CD4-positive, alpha-beta T cell treated with Interferon alpha-2 for 1 hour (primary cell): ENCODE measurements at places on chromosomes 4 and X.
A peak's percentile ranks its signal among the peaks of the same experiment; 100 is the strongest.

- DNase-seq, result no peak
Measured at GRCh38 chrX:23631136-23631535, 36.2 kb upstream of the PRDX4 start.

GRCh38 chr4:147831551-147832171 is 99.8 kb downstream of the ARHGAP10 start:
- no peak for DNase-seq

GRCh38 chrX:11628399-11628798 is 37.3 kb downstream of the ARHGAP6 start:
- no peak for DNase-seq

DNA sequence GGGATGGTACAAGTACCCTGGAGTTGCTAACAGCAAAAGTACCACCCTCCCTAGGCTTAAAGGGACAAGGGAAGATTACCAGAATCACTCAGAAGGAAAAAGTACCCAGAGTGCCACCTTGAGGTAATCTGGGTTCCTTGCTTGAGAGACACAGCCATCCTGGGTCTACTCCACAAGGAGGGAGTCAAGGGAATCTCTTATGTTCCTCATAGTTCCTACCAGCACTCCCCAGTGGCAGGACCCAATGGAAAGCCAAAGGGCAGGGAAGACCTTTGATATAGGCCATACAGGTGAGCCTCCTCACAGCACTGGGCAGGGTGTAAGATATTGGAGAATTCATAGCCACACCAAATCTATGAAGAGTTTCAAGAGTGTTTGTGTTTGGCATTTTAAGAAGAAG is 5.7 kb downstream of the IL2 start:
- DNase-seq, result peak; percentile 36

GRCh38 chr4:38499101-38499500 is 164.9 kb upstream of the KLF3 start:
- DNase-seq, result no peak

DNA sequence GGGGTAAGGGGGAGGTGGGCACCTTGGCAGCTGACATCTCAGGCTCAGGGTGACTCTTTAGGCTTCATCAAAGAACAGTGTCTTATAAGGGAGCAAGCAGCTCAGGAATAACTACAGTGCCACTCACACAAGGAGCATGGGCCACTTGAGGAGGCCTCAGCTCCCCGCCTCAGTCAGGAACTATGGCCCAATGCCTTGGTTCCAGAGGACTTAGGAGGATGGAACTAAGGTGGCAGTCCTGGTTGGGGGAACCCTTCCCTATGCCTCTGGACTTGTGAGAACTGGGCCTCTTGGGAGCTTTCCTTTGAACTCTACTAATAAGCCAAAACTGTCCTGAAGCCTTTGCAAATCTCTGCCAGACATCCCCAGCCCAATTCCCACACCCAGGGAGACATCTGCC is 160.6 kb downstream of the EFNB1 start:
- DNase-seq, result no peak

DNA sequence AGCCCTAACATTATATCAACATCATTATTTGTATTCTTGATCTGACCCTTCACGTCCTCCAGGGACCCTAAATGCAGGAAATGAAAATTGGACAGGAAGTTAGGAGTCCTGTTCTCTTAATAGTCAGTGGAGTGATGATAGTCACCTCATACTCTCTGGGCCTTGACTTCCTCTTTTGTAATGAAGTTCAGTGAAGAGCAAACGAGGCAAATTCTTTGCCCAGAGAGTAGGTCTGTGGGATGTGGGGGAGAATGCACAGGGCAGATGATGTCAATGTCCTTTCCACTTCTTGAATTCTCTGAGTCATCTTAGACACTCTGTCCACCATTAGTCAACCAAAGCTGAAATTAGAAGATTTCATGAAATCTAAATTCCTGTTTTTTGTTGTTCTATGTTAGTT is 17.1 kb upstream of the GPRIN3 start:
- DNase-seq, result peak; percentile 55

DNA sequence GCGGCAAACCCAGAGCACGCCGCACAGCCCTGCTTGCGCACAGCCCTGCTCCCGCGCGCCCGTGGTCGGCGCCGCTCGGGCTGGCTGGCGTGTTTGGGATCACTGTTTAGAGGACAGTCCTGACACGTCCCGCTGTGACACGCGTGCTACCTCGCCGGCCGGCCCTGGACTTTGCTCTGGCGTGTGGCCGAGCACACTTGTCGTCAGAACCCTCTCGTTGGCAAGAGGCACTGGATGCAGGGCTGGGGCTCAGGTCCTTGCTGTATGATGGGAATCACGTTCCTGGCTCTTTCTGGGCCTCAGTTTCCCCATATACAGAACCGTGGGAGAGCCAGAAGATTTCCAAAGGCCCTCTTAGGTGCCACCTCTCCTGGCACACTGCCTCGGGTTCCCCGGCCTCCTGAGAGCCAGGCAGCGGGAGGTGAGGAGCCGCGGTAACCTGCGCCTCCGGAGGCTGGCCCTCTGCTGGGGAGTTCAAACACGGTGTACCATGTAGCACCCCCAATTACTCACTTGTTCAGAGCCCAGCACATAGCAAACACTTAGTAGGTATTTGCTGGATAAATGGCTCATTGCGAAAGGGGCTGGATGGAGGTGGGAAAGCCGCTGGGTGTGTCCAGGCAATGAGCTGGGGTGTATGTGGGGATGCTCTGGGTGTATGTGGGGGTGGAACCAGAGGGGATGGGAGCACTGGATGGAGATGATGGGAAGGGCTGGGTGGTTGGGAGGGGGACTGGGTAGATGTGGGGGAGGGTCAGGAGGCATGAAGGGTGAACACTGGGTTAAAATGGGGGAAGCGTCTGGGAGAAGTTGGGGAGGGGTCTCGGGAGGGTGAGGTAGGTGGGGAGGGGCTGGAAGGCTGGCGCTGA is 76.6 kb downstream of the HTRA3 start:
- no peak for DNase-seq

DNA sequence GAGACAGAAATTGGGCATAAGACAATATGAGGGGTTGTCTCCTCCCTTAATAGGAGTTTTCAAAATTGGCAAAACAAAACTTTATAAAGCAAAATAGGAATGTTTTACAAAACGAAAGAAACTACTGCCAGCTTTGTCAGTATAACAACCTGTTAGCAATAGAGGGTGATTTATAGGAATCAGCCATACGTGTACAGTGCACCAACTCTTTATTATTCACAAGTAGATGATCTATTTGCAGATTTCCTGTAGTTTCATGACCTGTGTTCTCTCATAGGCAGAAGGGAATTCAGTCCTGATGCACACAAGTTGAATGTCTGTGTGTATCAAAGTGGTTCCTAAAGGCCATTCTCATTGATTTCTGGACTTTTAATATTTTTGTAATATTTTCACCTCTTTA is 116.3 kb downstream of the MFAP3L start:
- no peak for DNase-seq

DNA sequence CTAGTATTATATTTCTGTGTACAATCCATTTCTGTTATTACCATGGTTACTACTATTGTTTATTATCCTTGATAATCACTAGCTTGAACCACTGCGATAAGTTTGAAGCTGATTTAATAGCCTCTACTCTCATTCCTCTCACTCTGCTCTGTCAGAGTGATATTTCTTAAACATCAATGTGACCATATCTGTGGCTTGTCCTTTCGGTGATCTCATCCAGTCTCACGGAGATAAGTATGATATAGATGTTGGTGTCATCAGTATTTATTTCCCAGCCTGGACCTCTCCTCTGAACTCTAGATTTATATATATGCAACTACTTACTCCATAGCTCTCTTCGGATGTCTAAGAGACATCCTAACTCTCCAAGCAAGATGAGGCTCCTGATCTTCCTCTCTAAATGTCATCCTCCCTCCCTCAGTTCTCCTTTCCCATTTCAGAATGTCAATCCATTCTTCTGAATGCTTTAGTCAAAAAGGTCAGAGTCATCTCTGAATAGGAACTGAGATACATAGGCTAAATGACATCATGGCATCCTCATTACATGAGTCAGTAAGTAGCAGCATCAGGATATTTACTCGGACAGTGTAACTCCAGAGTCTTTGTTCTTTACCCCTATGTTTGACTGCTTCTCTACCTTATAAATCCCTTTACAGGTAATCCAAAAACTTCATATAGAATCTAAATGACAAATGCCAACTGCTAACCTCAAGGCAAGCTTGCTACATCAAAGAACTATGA is 129.5 kb downstream of the PACRGL start:
- no peak for DNase-seq
